Endothelial cell of umbilical vein (primary cell): ENCODE measurements at places on chromosomes 6 and 20. TPM values are rescaled to one million over a fixed set of nuclear protein-coding genes. Genes with fewer than 3 reads are reported as not detected.

- DNase-seq = no peak
Measured at GRCh38 chr6:39937686-39938333, 3.5 kb upstream of the MOCS1 start.

- no peak for DNase-seq
Measured at GRCh38 chr6:4178737-4179333, 43.5 kb upstream of the ECI2 start.

- no peak for DNase-seq
Measured at GRCh38 chr20:62292108-62292507, 10.7 kb upstream of the ADRM1 start.

- DNase-seq = no peak
Measured at GRCh38 chr20:10557685-10558084, 116.1 kb downstream of the JAG1 start.

- no peak for DNase-seq
Measured at GRCh38 chr6:123888771-123889513, 85.3 kb downstream of the NKAIN2 start.

- DNase-seq = peak; percentile 13
Measured at GRCh38 chr6:140485740-140486449, 1111.4 kb upstream of the CITED2 start.

Gene SPATS1
- total RNA-seq = not detected in 2 replicates

DNA sequence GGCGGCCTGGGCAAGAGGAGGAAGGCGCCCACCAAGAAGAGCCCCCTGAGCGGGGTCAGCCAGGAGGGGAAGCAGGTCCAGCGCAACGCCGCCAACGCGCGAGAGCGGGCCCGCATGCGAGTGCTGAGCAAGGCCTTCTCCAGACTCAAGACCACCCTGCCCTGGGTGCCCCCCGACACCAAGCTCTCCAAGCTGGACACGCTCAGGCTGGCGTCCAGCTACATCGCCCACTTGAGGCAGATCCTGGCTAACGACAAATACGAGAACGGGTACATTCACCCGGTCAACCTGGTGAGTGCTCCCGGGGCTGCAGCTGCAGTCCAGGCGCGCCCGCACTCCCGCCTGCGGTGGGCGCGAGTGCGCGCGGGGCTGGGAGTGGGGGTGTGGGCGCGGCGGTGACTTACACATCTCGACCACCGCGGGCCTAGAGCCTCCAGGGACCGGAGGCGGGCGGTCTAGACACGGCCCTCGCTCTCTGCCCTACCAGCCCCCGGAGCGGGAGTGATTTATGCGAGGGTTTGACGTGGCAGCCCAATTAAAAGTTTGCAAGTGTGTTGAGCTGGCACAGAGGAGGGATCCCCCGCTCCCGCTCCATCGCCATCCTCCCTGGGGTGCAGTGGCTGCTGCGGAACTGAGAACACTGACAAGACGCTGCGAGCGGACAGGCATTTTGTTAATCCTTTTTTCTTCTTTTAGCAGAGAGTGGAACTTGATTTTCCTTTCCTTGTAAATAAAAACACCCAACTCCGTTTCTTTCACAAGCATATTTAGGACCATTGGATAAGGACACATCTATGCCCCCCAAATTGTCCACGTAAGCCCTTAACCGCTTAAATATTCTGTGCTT lies 867 bp downstream of the TCF21 start:
- no peak for DNase-seq
